ENCODE measurements at places on chromosomes 2 and 18.

GRCh38 chr2:67389286-67389685, 7.8 kb upstream of the ETAA1 start:
- no peak for DNase-seq

DNA sequence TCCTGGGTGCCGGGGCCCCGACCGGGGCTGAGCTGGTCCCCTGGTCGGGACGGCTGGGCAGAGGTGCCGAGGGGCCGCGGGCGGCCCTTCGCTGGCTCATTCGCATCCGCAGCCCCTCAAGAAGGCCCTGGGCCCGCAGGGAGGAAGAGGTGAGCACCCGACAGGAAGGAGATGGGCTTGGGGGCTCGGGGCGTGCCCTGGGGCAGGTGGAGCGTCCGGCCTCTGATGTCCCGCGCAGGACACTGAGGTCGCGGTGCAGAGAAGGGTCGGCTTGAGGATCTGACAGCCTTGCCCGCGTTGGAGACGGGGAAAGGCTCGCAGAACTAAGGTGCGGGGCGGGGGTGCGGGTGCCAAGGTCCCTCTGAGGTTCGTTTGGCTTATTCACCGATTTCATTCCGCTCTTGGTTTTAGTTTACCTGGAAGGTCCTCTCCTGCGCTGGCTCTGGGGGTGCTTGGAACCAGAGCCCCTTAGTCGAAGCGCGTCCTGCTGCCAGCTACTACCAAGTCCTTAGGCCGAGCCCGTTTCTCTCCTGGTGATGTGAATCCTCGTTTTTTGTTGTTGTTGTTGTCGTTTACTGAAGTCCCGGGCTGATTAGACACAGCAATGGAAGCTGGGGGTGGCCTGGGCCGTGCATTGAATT, 18.9 kb upstream of the CD8A start:
- peak; percentile 60 for DNase-seq

- DNase-seq: peak; percentile 73
Observed at GRCh38 chr2:216519154-216519762, 20.6 kb downstream of the RPL37A start.

- no peak for DNase-seq
Observed at GRCh38 chr2:67255933-67256615, 141.1 kb upstream of the ETAA1 start.

- DNase-seq: no peak
Observed at GRCh38 chr2:81549646-81550045, 1245.1 kb upstream of the LRRTM1 start.

- no peak for DNase-seq
Observed at GRCh38 chr2:132871831-132872230, 201.8 kb upstream of the LYPD1 start.

DNA sequence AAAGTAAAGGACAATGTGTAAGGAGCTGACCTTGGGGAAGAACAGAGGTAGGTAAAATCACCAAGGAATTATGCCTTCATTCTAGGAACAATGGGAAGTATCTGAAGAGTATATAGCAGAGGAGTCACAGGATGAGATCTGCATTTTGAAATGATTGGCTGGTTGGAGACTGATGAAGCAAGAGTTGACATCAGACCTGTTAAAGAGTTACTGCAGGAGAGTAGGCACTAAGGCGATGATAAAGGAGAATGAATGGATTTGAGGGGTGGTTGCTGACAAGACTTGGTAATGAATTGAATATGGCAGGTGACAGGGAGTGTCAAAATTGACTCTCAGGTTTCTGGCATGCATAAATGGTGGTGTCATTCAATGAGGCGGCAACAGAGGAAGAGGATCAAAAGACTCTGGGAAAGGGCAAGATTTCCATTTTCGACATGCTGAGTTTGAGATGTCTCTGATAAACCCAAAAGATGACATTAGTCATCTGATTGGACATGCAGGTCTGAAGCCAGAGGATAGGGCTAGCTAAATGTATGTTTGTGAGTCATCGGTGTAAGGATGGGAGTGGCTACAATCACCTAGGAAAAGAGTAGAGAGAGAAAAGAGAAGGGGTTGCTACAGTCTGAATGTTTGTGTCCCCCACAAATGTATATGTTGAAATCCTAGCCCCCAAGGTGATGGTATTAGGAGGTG, 236.5 kb downstream of the DYM start:
- DNase-seq: no peak

- DNase-seq: no peak
Observed at GRCh38 chr2:74742471-74742870, 88.4 kb downstream of the SEMA4F start.

DNA sequence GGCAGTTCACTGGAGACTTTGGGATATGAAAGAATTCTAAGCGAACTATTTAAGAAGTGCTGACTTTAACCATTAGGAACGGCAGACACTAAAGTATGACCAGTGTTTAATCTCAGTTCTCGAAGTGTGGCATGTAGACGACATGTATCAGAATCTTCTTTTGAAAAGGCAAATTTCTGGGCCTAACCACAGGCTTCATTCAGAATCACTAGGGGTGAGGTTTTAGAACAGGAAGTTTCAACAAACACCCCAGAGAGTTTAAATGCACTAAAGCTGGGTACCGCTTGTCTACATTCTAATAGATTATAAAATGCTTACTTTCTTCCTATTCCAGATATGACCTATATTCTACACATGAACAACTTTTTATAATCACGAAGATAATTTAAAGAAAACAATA, 180.3 kb downstream of the ANKRD44 start:
- no peak for DNase-seq

DNA sequence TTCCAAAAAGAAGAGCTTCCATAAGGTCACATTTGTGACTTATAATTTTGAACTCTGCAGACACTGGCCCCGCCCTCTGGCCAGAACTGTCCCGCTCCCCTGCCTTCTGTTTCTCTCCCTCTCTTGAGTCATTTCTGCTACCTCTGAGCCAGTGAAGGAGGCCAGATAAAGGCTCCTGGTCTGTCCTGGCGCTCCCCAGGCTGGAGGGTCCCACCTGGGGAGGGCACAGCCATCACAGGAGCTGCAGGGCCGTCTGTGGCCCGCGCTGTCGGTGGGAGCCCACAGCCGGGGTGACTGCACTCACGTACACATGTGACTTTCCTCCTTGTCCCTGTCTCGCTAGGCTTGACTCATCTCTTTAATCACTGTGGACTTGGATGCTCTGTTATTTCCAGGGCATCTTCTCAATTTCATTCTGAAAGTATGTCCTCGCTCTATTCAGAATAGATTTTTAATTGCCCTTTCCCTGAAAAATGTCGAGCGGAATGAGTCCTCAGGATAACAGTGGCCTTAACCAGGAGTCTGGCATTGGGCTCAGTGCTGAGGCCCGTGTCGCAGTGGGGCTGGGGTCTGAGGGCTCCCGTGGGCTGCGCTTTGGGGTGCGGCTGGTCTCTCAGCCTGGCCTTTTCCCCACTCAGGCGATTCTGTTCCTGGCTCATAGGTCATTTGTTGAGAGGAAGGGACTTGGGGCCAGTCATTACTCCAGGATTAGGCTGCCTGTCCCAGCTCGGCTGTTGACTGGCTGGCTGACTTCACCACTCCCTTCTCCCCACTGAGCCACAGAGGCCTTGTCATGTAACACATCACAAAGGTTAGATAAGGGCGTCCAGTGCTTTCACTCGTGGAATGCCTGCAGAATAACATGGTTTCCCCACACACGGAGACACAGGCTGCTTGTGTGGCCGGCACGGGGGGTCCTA, 34.5 kb downstream of the KLHL29 start:
- DNase-seq: peak; percentile 26

DNA sequence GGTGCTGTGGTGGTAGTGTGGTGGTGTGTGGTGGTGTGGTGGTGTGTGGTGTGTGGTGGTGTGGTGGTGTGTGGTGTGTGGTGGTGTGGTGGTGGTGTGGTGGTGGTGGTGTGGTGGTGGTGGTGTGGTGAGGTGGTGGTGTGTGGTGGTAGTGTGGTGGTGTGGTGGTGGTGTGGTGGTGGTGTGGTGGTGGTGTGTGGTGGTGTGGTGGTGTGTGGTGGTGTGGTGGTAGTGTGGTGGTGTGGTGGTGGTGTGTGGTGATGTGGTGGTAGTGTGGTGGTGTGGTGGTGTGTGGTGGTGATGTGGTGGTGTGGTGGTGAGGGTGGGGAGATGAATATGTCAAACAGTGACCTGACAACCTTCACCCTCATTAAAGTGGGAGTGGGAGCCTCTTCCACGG, 55.6 kb upstream of the DLGAP1 start:
- peak; percentile 2 for DNase-seq

DNA sequence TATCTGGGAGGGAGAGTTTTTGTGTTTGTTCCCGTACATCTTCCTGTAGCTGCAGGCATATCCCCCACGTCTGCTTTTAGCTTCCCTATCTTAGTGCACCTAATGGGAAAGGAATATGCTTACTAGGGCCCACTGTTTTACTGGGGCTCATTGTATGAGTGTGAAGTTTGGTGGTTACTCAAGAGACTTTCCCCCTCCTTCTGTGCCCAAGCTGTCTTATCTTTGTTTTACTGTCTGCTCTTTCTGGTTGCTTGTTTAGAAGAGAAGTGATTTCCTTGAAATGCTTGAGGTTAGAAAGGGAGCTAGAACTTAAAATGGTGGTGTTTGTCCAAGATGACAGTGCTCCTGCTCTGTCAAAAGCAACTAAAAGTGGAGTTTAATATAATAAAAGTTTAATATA, 7.3 kb downstream of the PTH2R start:
- DNase-seq: no peak

GRCh38 chr2:240398661-240399267, 36.7 kb upstream of the GPC1 start:
- no peak for DNase-seq

GRCh38 chr2:236731767-236732580, 162.3 kb downstream of the ACKR3 start:
- DNase-seq: no peak

GRCh38 chr2:234955971-234956509, 4.2 kb downstream of the SH3BP4 start:
- DNase-seq: no peak

- DNase-seq: no peak
Observed at GRCh38 chr2:224997802-224998201, 44.5 kb downstream of the DOCK10 start.

GRCh38 chr2:191452065-191452464, 206.9 kb downstream of the MYO1B start:
- DNase-seq: no peak

DNA sequence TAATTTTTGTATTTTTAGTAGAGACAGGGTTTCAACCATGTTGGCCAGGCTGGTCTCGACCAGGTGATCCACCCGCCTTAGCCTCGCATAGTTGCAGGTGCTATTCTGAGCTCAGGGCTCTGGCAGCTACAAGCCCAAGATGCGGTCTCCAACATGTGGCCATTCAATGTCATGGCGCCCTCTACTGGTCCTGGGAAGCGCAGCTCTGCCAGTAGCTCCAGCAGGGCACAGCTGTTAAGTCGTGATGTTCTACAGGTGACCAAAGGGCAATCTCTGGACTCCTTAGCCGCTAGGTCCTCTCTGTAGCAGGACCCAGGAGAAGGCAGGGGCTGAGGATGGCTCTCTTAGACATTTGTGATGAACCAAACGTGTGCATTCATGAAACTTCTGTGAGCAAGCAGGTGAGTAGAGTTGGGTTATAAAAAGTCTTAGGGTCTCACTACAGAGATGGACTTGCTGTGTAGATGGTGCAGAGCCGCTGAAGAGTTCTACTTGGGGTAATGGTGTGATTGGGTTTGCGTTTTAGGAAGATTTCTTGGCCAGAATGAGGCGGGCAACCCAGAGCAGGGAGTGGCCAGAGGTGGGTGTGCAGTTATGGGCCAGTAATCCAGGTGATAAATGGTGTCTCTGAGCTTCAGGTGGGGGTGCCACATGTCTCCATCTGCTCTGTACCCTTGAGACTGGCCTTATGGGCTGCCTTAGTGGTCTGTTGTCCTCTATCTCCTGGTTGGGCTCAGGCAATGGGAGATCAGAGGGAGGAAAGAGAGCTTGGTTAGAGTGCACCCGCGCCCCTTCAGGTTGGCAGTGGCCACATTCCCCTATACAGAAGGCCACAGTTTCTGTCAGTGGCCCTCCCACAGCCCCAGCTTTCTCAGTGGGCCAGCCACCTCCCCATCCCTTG, 31.0 kb downstream of the IL37 start:
- peak; percentile 54 for DNase-seq

DNA sequence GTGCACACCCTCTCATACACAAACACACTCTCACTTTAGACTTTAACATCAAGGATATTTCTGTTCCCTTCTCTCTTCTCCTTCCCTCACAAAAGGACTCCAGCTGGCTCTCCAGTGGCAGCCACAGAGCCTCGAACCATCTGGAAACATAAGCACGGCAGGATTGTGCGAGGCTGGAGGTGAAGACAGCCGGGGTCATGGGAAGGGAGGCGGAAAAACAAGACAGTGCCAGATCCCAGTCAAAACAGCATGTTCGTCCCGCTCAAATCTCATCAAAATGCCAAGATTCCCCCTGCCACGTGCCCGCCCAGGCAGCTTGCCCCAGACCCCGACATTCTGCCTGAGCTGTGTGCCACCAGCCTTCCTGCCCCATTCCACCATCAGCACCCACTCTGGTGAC, 180.3 kb downstream of the ZBTB7C start:
- DNase-seq: peak; percentile 45

GRCh38 chr2:30421026-30421603, 25.9 kb upstream of the LCLAT1 start:
- no peak for DNase-seq

GRCh38 chr2:202096736-202097135, 23.7 kb downstream of the KIAA2012 start:
- no peak for DNase-seq

DNA sequence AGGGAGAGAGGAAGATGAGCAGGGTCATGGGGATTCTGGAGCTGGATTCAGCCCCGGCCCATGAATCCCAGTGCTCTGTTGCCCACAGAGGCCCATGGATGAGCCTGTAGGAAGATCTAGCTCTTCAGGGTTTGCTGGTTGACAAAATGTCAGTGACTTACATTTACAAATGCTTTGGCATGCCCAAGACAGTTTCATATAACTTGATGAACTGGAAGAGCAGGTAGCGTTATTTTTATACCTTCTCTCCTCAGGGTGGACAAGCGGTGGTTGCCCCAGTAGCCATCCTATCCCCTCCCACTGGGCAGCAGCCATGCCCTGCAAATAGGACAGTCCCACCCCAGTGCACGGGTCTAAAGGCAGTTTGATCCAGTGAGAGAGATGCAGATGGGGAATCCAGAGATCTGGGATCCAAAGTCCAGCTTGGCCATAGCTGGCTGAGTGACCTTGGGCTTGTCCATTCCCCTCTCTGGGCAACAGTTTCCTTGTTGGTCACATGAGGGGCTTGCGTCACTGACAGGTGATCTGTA, 21.5 kb upstream of the KCNK3 start:
- no peak for DNase-seq

DNA sequence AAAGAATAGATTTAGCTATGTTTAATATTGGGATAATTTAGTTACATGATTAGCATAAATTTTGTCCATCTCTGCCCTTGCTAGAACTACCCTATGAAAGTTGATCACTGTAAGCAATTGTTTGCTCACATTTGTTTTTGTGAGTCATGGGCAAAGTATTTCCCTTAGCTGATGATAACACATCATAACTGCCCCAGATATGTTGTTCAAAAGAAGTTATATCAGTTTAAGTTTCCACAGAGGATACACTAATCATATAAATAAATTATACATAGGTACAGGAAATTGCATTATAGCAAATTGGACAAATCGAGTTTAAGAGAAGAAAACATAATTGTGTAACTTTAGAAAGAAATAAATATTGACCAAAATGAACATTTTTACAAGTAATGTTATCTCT, 223.2 kb upstream of the PIK3C3 start:
- DNase-seq: no peak
